ENCODE measurements at places on chromosomes 2 and 18.

DNA sequence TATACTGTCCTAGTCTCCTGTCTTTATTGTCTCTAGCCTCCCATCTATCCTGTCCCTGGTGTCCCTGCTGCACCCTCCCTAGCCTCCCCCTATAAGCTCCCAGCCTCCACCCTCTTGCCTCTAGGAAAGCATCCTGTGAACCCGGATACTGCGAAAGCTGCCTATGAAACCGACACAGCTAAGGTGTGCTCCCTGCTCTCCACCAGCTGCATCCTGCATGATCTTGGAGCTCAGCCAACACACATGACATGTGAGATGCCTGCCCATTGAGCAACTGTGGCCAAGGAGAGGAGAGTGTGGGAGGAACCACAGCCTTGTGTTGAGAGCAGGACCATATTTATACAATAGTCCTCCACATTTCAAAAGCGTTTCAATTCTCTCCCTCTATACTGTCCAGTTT lies 187.1 kb downstream of the ZBTB7C start:
- DNase-seq, result no peak

GRCh38 chr2:47907039-47907781 lies 912 bp upstream of the FBXO11 start:
- DNase-seq, result peak; percentile 27

DNA sequence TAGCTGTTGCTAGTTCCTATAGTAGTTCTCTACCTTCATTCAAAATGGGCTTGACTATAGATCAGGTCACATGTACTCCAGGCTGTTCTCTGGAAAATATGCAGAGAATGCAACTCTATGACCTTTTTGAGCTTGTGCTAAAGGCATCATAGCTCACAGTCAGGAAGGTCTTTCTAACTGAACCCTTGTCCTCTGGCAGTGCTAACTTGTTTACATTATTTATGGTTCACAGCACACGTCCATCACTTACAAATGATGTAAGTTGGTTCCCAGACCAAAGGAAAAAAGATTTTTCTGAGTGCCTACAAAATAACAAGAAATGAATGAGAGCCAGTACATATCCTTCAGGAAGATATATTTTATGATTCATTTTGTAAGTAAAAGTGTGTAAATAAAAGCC lies 236.1 kb downstream of the GCA start:
- DNase-seq, result no peak

DNA sequence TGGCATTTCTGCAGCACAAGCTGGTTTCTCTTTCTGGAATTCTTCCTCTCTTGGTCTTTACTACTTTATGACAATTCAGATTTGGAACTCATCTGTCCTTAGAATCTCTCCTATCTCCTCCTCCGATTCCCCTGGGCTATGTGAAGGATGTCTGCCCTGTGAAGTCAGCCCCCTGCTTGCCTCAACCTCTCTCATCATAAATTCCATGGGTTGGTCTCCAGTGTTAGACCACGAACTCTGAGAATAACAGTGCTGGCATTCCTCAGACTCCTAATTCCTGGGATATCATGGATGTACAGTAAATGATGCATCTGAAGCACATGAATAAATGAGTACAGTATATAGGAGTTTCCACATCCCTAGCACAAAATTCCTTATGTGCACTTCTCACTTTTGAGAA lies 21.0 kb upstream of the CYRIA start:
- DNase-seq, result no peak

- no peak for DNase-seq
These were observed 21.8 kb downstream of the ATAD2B start for GRCh38 chr2:23905155-23905554.

GRCh38 chr2:8389431-8390108 lies 292.3 kb upstream of the ID2 start:
- no peak for DNase-seq

- DNase-seq, result no peak
These were observed 53.2 kb downstream of the FEZ2 start for GRCh38 chr2:36544638-36545338.

- DNase-seq, result no peak
These were observed 108.8 kb downstream of the FMNL2 start for GRCh38 chr2:152443771-152444170.

DNA sequence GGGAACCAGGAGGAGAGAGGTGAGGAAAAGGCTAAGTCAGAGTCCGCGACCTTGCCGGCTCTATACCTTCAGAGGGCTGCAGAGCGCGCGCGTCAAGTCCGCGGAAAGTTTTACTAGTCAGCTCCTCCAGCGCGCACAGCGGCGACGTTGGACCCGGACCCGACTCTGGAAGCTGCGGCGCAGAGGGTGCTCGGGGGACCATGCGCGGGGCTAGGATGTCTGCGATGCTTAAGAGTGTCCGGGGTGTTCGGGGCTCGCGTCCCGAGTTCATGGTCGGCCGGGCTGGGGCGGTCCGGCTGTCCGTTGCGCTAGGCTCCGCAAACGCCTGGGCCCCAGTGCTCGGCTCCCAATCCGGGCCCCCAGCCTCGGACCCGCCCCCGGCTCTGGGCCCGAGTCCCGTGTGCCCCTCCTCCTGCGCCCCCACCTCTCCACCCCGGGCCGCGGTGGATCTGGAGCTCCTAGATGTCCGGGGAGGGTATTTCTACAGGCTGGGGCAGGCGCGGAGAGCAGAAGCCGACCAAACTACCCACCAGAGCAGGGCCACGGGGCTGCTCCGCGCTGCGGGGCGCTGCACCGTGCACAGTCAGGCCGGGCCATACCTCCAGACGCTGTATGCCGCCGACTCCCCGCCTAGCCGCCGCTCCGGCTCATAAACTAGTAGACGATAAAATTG lies at the start of gene LBX2:
Gene LBX2 (minus strand): TSS at position 337 of the 673 bp plus-strand sequence. CDS start 66 bp downstream, at position 271.
- no peak for DNase-seq

- DNase-seq, result peak; percentile 26
These were observed at the start of gene KCNK3 for GRCh38 chr2:26692279-26692896. TSS of gene KCNK3 (plus strand) at chr2:26692722. CDS start at chr2:26692876, 154 bp downstream.

- DNase-seq, result no peak
These were observed 3.5 kb upstream of the RNPEPL1 start for GRCh38 chr2:240564561-240565332.

GRCh38 chr2:225824748-225825449 lies 425.4 kb downstream of the NYAP2 start:
- no peak for DNase-seq

DNA sequence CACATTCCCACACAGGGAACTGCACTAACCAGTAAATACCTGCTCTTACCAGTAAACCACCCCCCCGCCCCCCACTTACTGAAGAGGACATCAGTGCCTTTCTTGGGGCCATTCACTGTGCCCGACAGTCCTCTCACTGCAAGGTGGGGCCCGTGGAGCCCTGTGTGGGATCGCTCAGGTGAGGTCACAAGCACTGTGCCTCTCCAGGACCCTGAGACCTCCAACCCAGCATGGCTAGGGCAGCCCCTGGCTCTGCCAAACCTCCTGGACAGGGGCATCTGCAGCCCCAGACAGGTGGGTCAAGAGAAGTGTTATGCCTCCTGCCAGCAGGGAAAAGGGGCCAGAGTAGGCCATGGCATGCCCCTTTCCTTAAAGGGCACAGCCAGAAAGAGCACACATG lies 6.7 kb upstream of the NEURL3 start:
- DNase-seq, result no peak

DNA sequence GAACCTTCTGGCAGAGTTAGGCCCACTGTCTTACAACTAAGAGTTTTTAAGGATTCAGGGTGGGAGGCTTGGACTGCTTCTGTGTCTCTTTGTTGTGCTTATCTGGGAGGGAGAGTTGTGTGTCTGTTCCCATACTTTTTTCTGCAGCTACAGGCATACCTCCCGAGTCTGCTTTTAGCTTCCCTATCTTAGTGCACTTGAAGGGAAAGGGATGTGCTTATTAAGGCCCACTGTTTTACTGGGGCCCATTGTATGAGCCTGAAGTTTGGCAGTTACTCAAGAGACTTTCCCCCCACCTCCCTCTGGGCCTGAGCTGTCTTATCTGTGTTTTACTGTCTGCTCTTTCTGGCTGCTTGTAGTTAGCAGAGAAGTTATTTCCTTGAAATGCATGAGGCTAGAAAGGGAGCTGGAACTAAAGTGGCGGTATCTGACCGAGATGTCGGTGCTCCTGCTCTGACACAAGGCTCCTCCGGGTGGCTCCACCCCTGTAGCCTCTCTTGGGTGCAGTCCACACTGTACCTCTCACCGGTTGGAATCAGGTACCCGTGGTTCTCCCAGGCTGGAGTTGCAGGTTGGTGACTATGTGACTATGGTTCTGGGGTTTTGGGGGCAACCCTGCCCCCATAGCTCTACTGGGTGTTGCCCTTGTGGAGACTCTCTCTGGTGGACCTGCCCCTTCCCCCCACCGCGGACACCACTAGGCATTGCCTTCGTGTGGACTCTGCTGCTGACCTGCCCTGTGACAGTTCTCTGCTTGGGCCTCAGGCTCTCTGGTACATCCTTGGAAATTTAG lies 12.9 kb downstream of the UBR3 start:
- DNase-seq, result no peak

Measured in CD4-positive, alpha-beta T cell treated with Interleukin-1 beta for 1 hour (primary cell).